Fibroblast of skin of left biceps (primary cell): ENCODE measurements at places on chromosomes 3 and 15.

GRCh38 chr3:148889828-148890227, 24.7 kb downstream of the CPA3 start:
- no peak for DNase-seq

DNA sequence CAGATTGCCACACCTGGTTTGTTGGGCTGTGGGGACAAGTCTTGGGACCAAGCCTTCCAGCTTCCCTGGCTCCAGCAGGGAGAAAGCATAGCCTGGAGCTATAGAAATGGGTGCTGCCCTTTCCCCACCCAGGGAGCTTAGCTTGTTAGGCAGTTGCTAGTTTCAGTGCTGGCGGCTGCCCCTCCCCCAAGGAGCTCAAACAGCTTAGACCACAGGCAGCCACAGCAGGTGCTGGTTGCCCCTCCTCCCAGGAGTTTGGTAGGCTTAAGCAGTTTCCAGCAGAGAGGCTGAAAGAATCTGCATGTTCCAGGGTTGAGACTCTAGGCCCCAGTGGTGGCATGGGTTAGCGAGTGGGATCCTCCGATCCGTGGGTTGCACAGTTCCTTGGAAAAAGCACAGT, 889.7 kb downstream of the IGSF11 start:
- DNase-seq = no peak

GRCh38 chr3:14234251-14235002, 55.8 kb downstream of the LSM3 start:
- DNase-seq = no peak

GRCh38 chr3:191398607-191399006, 62.4 kb upstream of the PYDC2 start:
- no peak for DNase-seq

DNA sequence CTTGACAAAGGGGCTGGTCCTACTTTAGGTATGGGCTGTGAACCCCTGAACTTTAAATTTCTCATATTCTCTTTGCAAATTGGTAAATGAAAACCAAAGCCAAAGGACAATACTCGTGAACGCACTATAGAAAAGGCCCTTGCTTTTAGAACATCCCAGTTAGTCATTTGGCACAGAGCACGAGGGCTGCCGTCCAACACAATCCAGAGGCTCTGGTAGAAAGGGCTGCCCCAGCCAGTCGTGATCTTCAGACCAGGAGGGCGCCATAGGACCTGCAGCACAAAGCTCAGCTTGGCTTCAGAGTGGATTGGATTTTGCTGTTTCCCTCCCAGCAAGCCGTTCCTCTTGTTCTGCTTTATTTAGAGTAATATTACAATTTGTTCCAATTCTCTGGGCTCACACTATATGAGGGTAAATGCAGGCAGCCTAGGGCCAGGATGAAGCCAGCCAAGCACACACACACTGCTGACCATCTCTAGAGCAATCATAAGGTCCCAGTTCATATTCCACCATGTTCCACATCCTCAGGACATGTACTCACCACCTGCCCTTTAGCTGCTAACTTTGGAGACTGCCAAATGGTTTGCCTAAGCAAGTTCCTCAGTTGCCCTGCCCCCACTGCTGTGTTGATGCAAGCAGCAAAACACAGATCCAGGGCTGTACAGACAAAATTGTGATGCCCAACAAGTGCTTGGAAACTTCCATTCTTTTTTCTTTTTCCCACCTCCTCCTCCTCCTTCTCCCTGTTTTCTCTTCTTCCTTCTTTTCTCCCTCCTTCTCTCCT, 6.0 kb upstream of the BFSP2 start:
- DNase-seq = no peak

GRCh38 chr3:174659511-174659910, 199.6 kb upstream of the NAALADL2 start:
- DNase-seq = no peak

GRCh38 chr3:138673641-138674530, 65.3 kb downstream of the FAIM start:
- peak; percentile 50 for DNase-seq

- DNase-seq = peak; percentile 21
Observed at GRCh38 chr3:25007974-25008658, 419.9 kb upstream of the RARB start.

DNA sequence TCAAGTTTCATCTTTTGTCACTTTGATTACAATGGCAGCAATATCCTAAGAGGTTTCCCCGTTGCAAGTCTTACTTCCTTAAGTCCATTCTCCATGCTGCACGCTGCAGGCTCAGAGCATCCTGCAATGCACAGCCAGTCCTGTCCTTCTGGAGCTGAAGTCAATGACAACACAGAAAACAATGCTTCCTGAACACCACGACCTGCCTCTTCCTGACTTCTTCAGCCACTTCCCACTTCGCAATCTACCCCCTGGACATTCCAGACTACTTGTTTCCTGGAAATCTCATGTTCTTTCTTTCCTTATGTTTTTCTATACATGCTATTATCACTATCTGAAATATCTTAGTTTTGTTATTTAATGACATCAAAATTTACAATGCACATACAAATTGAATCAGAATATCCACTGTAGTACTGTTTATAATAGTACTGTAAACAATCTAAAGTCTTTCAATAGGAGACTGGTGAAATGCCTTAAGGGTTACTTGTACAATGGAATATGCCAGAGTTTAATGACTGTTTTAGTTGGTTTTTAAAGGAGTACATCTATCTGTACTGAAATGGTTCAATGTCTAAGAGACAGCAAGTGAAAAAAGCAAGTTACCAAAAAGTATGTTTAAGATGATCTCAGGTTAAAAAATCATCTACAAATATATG, 113.7 kb upstream of the PRTG start:
- DNase-seq = no peak

- DNase-seq = no peak
Observed at GRCh38 chr15:62739507-62739906, 303.0 kb upstream of the TPM1 start.

DNA sequence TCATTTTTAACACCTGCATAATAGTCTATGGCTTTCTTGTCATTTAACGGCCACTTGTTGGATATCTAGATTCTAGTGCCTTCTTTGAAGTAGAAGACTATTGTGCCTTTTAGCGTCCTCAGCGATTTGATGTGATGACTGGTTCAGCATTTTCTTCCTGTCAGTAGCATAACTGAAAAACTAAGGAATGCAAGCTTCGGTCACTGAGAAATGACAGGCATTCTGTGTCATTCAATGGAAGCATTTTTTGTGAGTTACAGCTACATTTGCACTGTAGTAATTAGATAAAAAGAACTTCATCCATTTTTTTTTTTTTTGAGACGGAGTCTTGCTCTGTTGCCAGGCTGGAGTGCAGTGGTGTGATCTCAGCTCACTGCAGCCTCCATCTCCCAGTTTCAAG, 10.3 kb downstream of the NEK11 start:
- DNase-seq = no peak

DNA sequence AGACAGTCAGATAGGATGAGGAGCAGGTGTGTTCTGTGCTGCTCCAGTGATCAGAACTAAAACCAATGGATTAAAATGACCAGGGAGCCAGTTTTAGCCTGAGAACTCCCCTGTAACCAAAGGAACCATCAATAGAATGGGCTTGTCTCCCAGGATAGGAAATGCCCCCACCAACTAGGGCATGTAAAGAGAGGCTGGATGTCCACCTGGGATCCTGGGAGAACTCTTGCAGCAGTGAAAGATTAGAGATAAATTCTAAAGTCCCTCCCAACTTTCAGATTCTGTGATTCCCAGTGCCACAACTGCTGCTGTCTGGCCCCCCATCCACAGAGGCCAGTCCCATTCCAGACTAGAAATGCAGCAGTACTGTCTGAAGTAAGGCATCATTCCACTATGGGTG, 33.8 kb downstream of the HDC start:
- DNase-seq = no peak

- DNase-seq = no peak
Observed at GRCh38 chr3:153163756-153164550, 1.9 kb downstream of the RAP2B start.

DNA sequence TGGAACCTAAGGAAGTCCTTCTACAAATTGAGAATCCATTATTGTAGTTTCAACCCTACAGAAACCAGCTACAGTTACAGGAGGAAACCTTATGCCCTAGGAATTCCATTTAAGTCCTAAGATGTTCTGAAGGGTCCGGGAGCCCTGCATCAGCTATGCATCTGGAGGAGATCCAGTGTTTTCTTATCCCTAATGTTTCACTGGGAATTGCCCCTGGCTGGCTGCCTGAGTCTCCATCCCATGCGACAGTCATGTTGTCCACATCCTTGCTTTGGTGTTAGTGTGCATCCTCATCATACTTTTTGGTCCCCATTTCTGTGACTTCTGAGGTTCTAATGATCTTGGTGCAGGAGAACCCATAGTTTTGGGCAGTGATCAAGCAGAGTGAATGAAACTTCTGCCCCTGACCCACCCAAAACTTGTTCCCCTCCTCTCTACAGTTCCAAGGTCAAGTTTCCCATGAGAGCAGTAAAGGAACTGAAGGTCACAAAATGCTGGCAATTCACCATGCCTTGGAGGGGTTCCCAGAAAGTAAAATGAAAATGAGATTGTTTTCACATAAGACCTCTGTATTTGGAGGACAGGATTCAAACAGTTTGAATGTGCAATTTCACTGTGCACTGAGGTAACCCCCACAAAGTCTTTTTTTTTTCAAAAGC, 121.9 kb upstream of the PHLDB2 start:
- no peak for DNase-seq

DNA sequence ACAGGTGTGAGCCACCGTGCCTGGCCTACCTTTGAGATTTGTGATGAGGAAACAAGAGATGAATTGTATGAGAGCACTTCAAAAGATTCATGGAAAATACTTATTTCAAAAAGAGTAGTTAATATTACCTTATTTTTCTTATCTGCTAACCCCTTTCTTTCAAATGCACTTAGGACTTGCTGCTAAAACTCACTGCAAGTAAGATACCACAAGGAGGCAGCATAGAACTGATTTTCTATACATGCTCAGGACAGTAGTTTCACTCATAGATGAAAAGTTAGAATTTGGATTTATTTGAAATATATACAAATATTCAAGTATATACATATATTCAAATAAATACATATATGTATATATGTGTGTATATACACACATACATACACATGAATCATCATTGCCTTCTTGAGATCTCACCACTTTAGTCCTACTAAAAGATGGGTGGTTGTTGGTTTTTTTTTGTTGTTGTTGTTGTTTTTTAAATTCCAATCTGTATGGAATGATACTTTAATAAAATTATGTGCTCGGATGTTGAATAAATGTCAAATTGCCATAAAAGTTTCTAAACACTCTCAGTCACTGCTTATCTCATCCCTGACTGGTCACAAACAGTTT, 2.4 kb downstream of the CCNDBP1 start:
- DNase-seq = no peak

DNA sequence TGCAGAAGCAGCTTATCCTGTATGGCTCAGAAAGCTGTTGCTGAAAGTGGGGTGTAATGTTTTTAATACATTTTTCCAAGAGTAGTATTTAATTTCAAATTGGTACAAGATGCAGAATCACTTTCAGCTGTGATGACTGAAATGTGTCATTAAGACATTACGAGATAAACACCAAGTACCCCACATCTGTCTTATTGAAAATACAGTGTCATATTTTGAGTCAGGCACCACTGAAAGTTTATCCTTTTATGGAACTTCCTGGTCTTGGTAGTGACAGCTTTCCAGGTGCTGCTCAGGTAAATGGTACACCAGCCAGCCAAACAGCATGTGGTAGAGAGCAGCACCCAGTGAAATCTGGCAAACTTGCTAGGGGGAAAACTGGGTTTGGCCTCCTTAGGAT, 16.9 kb downstream of the ASTE1 start:
- no peak for DNase-seq

DNA sequence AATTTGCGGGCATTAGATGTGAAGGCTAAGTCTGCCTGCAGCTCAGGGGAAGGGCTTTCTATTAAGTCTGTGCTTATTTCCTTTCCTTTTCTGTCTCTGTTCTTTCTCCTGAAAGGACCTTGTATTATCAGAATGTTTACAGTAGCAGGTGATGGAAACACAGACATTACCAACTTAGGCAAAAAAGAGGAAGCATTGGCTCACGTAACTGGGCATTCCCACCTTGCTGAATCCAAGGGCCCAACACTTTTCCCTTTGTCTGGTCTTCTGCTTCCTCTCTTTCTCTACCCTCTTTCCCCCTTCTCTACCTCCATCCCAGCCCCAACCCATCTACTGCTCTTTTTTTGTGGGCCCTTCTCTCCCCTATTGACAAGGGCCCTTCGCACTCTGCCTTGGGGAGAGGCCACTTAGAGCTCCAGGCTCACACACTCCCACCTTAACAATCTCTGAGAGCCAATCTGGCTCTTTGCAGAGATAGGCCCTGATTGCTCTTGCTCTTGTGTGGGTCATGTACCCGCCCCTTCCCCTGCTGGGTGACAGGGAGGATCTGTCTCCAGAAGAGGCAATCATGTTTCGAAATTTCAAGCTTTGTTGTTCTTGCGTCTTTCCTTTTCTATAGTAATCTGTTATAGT, 35.0 kb downstream of the ACAA1 start:
- no peak for DNase-seq

- no peak for DNase-seq
Observed at GRCh38 chr3:119677641-119677934, 382 bp upstream of the COX17 start.

DNA sequence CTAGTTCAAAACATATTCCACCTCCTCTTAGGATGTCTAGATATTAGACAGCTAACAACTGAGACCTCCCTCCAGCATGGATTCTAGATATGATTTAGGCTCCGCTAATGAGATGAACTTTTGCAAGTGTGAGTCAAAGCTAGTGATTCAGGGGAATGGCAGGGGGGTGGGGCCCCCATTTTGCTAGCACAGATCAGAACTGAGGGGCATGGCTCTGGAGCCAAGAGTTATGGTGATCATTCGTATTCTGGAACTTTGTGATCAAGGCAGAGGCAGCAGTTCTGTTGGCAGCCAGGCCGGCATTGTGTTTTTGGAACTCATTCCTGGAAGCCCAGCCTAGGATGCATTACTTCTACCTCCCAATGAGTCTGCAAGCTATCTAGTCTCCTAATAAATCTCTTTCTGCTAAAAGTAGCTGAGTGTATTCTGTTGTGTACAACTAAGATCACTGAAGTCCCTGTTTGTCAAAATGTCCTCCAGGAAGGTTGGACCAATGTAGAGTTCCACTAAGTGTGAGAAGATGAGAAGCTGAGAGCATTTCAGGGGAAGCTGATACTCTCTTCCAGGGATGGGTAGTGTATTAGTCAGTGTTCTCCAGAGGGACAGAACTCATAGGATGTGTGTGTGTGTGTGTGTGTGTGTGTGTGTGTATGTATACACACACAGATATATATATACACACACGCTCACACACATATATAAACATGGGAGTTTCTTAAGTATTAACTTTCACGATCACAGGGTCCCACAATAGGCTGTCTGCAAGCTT, 312.7 kb downstream of the TLE3 start:
- DNase-seq = peak; percentile 47

- DNase-seq = no peak
Observed at GRCh38 chr15:101115786-101116680, 135.8 kb downstream of the CHSY1 start.

GRCh38 chr3:170689893-170690660, 104.2 kb upstream of the SLC7A14 start:
- no peak for DNase-seq

GRCh38 chr3:178325330-178325729, 210.9 kb upstream of the KCNMB2 start:
- DNase-seq = peak; percentile 39

GRCh38 chr3:188822004-188822403, 349.8 kb upstream of the TPRG1 start:
- no peak for DNase-seq

- no peak for DNase-seq
Observed at GRCh38 chr15:96672629-96673028, 342.1 kb downstream of the NR2F2 start.
